ENCODE measurements at places on chromosomes 5 and 9.

DNA sequence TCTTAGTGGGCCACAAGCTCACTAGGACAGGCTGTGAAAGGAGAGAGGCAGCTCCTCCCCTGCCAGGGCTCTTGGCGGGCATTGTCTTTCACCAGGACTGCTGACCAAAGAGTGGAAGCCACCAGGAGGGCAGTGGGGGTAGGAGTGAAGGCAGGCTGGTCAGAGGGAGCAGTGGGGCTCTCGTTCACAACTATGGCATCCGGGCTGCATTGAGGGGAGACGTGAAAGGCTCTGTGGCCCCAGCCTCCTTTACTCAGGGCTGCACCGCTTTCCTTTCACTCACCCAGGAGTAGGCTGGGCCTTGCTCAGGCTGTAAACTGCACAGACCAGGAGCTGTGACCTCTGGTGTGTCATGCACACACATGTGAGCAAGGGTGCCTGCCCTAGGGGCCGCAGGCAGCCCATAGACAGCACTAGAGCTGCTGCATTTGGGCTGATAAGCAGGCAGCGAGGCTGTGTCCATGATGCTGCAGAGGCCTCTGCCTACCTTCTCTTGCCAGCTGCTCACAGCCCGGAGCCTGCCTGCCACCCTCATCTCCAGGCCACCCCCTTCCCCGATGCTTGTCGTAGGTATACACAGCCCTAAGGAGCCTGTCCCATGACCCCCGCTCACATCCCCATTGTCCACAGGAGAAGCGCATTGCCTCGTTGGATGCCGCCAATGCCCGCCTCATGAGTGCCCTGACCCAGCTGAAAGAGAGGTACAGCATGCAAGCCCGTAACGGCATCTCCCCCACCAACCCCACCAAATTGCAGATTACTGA is 130.4 kb downstream of the DAB2IP start:
- no peak for DNase-seq

GRCh38 chr5:75214928-75215327 is 21.8 kb downstream of the ANKRD31 start:
- DNase-seq: no peak

DNA sequence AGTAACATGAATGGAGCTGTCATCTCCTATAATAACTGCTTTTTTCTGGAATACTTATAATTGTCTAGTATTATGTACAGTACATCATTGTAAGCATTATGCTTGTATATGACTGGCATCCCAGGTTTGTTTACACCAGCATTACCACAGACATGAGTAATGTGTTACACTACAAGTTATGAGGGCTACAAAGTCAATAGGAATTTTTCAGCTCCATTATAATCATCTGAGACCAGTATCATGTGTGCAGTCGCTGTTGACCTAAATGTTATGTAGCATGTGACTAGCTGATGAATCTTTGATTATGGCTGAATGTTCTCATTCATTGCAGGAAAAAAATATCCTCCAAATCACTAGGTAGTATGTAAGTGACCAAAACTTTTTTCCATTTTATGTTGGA is 2.2 kb downstream of the ZCCHC9 start:
- no peak for DNase-seq

DNA sequence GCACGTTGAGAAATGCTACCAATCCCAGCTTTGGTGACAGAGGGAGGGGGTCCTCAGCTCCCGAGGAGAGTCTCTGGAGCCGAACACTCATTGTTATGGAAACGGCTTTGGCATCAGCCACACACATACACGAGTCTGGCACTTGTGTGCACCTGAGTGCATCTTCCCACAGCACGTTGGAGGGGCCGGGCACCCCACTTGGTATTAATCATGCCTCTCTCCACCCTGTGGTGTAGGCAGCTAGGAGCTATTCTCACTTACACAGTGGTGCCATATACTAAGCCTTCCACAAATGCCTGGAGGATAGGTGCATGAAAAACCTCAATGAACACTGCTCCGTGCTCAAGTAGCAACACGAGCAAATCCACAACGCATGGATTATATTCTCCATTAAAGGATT is 133.9 kb upstream of the PANK3 start:
- DNase-seq: no peak

DNA sequence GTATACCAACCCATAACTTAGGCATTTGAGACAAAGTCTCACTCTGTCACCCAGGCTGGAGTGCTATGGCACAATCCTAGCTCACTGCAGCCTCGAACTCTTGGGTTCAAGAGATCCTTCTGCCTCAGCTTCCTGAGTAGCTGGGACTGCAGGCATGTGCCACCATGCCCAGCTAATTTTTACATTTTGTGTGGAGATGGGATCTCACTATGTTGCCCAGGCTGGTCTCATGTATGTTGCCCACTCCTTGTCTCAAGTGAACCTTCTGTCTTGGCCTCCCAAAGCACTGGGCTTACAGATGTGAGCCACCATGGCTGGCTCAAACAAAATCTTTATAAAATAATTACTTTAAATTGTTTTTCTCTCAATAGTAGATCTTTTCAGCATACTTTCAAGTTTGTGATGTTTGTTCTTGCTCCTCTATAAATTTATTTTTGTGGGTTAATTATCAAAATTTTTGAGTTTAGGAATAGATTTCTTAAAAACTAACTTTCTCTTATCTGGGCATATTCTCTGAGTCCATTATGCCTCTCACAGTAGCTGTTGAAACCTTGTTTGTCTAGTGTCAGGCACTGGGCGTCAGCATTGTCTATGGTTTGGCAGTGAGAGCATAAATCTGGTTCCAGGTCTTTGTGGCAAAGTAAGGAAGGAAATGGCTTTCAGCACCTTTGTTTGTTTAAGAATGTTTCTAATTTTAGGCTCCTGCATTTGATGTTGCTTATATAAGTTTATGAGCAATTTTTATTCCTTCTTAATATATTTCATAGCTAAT is 38.7 kb downstream of the NLN start:
- DNase-seq: peak; percentile 25

DNA sequence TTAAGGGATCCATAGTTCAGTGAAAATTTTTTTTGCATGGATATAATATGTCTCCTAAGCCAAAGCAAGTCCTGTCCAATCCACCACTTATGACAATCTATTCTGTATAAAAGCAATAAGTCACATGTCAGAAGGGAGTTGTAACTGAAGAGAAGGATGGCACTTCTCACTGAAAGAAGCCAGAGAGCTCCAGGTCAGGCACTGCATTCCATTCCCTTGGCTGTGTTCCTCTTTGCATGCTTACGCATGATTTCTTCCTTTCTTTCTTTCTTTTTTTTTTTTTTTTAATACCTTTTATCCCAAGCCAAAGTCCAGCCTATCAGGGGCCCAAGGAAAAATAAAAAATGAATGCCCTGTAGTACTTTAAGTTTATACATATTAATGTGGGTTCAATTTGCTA is 39.8 kb downstream of the MAMDC2 start:
- DNase-seq: no peak

DNA sequence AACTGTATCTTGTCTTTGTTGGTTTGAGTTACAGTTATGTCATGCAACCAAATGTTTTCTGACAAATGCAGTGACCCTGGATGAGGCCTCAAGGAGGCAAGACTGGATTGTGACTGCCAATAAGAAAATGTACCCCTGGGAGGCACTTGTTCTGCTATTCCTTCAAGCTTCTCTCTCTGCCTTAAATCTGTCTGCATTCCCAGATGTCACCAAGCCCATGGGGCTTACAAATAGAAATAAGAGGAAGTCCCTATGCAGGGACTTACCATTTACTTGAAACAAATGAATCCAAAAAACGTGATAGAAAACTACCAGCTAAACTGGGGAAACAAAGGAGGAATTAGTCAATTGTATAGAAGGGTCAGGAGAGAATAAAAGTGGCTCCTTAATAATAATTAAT is 8.2 kb upstream of the PARP8 start:
- DNase-seq: no peak

GRCh38 chr5:1235838-1236237 is 10.7 kb downstream of the SLC6A18 start:
- DNase-seq: no peak

DNA sequence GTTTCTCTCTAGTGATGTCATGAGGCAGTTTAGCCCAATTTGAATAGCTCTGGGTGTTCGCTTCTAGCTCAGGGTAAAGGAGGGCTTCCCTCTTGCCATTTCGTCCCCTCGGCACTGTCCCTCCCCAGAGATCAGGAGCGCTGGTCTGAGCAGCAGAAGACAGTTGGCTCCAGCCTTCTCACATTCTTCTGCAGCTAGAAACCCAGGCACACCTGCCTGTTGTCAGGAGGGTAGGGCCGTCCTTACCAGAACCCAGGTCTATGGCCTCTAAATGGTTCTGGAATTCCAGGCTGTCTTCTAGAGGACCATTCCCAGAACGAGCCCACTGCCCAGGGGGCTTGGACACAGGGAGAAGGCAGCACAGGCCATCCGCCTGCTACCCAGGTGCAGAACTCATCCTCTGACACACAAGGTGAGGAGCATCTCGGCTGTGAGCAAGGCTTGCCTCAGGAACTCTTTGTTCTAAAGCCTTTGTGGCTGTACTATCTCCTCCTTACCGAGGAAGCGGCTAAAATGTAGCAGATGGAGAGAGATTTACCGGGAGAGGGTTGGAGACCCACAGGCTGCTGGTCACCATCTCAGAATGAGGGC is 255.6 kb upstream of the IRX2 start:
- DNase-seq: no peak

DNA sequence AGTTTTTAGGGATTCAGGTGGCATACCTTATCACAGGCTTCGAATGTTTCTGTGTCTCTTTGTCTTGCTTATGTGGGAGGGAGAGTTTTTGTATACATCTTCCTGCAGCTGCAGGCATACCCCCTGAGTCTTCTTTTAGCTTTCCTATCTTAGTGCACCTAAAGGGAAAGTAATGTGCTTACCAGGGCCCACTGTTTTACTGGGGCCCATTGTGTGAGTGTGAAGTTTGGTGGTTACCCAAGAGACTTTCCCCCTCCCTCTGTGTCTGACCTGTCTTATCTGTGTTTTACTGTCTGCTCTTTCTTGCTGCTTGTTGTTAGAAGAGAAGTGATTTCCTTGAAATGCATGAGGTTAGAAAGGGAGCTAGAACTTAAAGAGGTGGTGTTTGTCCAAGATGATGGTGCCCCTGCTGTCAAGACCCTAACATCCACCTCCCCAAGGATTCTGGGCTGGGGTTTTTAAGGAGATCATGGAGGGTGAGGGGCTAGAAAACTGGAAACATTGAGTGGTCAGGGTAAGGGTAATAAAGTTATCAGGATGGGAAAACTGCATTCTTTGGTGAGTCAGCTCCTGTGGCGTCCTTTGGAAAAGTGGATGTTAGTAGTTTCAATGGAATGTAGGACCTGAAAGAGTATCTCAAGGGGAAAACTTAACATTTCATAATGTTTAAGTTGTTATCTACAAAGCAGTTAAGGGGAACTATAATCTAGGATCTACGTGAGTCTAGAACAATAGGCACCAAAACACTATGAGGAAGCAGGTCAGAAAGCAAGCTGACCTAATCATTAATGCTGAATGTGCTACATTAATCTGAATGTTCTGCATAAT is 583.5 kb upstream of the TUSC1 start:
- no peak for DNase-seq

- no peak for DNase-seq
Measured at GRCh38 chr5:107380654-107381053, 290.1 kb downstream of the EFNA5 start.

DNA sequence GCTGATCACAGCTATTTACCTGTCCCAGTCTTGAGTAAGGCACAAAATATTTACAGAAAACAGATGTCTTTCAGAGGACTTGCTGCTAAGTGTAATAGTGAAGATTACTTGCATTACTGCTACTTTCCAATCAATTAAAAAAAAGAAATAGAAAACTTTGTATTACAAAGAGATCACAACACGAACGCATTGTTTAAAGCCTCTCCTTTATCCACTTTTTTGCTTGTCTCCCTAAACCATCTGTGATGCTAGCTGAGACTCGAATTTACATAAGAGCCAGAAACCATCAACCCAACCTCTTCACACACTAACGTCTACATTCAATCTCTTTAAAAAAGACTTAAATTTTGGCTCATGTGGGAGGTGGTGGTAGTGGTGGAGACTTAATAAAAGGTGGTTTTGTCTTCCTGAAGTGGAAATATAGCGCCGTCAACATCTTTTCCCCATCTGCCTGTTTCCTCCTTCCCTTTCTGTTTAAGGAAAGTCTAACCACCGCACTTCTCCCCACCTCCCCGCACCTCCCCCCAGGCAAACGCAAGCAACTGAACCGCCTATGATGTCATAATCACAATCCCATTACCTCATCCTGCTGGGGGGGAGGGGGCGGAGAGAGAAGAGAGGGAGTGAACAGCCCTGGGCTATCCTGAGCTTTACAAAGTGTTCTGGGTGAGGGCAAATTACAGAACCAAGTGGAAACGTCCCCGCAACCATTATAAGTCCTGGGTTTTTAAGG is 948 bp upstream of the FAM53C start:
- DNase-seq: no peak

GRCh38 chr5:126686451-126687126 is 85.8 kb downstream of the PHAX start:
- no peak for DNase-seq

- no peak for DNase-seq
Measured at GRCh38 chr9:91060520-91061343, 259.1 kb downstream of the SYK start.

- DNase-seq: no peak
Measured at GRCh38 chr9:93577078-93577974, 942 bp downstream of the PHF2 start.

- DNase-seq: no peak
Measured at GRCh38 chr5:31362931-31363568, 168.8 kb downstream of the DROSHA start.

DNA sequence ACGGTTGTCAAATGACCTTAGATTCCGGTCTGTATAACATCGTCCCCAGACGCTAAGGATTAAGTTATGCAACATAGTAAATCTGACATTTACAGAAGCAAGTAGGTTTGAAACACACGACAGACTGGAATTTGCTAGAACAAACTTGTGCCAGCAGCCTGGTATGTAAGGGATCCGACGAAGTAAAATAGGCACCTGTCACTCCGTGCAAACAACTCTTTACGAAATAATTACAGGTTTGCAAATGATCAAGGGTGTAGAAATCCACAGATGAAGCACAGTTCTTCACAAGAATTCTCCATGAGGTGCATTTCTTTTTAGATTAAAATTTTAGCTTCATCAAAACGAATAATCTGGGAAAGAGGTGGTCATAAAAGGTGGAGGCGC is 508 bp downstream of the MOCS2 start:
- no peak for DNase-seq

DNA sequence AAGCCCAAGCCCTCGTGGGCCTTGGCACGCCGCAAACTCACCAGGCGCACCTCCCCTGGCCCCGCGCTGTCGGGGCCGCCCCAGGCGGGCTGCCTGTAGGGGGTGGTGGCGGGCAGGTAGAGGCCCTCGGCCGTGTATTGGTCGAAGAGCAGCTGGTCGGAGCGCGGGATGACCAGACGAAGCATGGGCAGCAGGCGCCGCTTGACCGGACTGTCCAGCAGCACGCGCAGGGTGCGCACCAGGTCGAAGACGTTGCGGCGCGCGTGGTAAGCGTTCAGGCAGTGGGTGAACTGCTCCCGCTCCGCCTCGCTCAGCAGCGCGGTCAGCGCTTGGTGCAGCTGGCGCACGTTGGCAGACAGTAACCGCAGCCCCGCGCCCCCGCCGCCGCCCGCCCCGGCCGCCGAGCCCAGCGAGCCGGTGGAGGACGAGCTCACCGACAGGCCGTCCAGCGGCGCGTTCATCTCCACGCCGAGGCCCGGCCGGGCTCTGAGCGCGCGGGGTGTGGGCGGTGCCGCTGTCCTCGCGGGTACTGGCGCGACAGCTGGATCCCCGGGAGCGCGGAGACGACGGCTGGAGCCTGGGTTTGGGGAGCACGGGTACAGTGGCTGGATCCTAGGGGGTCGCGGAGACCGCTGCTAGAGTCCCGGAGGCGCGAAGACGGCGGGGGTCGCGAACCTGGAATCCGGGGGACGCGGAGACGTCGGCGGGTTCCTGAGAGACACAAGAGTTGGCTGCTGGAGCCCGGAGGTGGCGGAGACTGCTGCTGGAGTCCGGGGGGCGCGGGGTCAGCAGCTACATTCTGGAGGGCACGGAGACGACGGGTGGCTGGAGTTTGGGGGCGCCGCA is 709 bp downstream of the WHRN start:
- DNase-seq: no peak
